ENCODE measurements at places on chromosomes 4 and X.

DNA sequence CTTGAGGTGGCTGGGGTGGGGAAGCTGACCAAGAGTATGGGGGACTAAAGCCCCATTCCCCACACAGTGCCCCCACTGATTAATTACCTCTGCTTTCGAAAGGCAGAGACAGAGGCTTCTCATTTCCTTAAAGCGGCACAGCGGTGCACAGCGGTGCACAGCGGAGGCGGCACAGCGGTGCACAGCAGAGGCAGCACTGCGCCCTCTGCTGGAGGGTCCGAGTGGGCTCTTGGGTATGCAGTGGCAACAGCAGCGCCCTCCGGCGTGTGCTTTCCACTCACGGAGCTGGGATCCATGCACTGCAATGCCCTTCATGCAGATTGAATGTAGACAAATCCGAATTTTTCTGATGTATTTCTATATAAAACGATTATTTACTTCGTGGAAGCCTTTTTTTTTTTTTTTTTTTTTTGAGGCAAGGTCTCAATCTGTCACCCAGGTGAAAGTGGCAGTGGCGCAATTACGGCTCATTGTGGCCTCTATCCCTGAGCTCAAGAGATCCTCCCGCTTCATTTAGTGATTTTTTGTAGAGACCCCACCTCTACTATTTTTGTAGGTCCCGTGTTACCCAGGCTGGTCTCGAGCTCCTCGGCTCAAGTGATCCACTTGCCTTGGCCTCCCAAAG is 19.7 kb upstream of the PRPS2 start:
- peak; percentile 72 for DNase-seq

GRCh38 chr4:37070041-37070440 is 174.5 kb upstream of the NWD2 start:
- no peak for DNase-seq

DNA sequence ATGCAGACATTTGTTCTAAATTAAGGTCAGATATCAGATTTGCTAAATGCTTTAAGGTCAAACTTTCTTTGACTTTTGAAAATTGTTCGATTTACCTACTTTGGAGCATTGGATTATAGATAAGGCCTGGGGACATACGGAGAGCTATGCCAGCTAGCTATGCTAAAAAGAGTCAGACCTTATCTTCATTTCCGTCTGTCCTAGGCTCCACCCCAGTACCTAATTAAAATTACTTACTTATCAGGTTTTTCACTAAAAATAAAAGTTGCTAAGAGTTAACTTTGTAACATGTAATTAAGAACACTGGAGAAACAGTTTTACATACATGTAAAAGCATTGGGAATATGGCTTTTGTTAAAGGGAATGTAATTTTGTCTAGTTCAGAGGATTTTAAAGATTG is 7.1 kb upstream of the TMEM35A start:
- no peak for DNase-seq

GRCh38 chrX:151183233-151183753 is 6.9 kb downstream of the GPR50 start:
- no peak for DNase-seq

GRCh38 chr4:126215759-126216158 is 901.0 kb downstream of the FAT4 start:
- DNase-seq: no peak

GRCh38 chr4:105909787-105910281 is 14.6 kb downstream of the NPNT start:
- DNase-seq: no peak

DNA sequence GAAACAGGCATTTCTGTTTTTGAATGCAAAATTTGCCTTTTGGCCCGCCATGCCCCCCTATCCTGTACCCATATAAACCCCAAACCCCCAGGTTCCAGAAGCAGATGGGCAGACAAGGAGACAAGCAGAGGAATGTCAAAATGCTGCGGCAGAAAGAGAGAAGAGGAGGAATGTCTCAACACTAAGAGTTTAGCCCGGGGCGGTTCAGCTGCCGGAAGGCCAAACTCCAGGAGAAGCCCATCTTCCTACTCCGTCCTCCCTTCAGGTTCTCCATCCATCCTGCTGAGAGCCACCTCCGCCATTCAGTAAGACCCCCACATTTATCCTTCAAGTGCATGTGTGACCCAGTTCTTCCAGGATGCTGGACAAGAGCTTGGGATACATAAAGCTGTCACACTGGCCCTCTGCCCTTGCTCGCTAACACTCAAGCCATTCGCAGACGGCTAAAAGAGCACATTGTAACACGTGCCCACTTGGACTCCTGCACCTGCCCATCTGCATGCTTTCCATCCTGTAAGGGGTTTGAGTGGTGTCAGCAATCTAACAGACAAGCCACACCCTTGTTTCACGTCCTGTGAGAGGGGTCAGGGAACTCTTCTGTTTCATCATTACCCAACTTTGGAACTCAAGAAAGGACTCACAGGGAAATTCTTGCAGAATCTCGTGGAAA is 31.3 kb downstream of the TLR10 start:
- no peak for DNase-seq

Data from CD8-positive, alpha-beta memory T cell (primary cell).